ENCODE measurements at places on chromosomes 1 and 21. TPM values are rescaled to one million over a fixed set of nuclear protein-coding genes. Genes with fewer than 3 reads are reported as not detected.

FLVCR1 gene
- total RNA-seq, result 25.2 TPM

RGS1 gene
- total RNA-seq, result 51.2 TPM

NBPF4 gene
- not detected for total RNA-seq

MYOM3 gene
- total RNA-seq, result 7.7 TPM

- no peak for DNase-seq
Observed at GRCh38 chr1:2650967-2651645, 18.3 kb upstream of the MMEL1 start.

DNA sequence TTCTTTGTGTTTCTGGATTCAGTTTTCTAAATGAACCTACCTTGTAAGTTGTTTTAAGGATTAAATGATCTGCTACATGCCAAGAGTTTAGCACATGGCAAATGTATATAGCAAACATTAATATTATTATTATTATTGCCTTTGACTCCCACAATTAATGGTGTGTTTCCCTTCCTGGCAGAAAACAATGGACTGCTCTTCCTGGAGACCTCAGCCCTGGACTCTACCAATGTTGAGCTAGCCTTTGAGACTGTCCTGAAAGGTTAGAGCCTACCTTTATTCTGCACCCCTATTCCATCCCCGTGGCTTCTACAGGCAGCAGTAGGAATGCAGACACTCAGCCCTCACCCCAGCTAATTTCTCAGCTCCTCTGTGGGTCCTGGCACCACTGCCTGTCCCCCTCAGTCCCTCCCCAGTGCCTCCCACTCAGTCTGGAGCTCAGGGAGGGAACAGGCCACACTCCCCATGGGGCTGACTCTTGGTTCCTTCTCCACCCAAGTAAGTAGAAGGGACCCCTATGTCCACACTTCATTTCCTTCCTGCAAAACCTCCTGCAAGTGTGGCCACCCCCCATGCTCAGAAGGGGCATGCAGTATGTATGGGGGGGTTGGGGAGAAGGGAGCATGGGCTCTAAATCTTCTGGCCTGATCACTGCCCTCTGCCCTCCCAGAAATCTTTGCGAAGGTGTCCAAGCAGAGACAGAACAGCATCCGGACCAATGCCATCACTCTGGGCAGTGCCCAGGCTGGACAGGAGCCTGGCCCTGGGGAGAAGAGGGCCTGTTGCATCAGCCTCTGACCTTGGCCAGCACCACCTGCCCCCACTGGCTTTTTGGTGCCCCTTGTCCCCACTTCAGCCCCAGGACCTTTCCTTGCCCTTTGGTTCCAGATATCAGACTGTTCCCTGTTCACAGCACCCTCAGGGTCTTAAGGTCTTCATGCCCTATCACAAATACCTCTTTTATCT, 8.8 kb downstream of the RAB25 start:
- no peak for DNase-seq

DNA sequence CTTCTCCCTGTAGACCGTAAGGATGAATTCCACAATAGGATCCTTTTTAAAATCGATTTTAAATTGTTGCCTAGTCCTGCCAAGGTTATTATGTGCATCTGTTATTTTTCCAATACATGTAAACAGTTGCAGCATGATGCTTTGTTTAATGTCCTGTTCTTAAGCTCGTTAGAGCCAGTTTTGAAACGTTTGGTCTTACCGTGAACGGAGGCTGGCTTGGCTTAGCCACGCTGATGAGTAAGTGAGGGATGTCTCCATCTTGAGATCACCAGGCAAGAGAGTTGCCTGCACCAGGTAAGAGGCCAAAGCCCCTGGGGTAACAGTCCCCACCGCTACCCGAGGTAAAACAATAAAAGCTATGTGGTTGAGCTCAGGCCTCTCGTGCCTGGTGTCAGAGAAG, 17.3 kb downstream of the CSTB start:
- DNase-seq, result no peak

- no peak for DNase-seq
Observed at GRCh38 chr21:36690628-36691554, 8.0 kb upstream of the SIM2 start.

DNA sequence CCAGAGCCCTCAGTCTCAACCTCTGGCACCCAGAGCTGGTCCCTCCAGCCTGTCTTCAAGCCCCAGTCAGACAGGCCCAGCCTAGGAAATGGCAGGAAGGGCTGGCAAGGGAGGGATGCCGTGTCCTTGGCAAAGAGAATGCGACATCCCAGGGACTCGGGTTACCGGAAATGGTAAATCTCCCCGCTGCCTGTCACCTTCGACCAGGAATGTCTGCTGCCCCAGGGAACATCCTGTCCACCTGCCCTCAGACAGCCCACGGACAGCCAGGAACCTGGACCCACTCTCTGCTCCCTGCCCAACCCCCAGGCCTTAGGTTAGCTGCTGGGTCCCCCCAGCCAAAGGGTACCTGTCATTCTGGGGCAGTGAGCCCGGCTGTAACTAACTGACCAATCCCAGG, 23.9 kb downstream of the HSPG2 start:
- DNase-seq, result no peak
